ENCODE measurements at places on chromosomes 12 and 14.

GRCh38 chr12:109222062-109222461, 87.0 kb downstream of the FOXN4 start:
- DNase-seq: no peak

DNA sequence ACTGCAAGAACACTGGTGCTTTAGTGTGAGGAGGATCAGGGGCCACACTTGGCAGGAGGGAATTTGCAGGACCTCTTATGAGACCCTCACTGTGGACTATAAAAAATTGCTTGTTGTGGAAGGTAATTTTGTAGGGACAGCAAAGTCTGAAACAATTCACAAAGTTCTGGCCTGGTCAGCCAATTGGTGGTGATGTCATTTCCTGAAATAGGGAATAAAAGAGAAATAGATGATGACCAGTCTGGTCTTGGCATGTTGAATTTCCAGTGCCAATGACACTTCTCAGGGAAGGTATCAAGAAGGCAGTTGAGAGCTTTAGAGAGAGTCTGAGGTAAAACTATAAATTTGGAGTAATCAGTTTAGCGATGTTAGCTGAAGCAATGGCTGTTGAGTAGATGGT, 129.3 kb upstream of the LMNTD1 start:
- DNase-seq: no peak

DNA sequence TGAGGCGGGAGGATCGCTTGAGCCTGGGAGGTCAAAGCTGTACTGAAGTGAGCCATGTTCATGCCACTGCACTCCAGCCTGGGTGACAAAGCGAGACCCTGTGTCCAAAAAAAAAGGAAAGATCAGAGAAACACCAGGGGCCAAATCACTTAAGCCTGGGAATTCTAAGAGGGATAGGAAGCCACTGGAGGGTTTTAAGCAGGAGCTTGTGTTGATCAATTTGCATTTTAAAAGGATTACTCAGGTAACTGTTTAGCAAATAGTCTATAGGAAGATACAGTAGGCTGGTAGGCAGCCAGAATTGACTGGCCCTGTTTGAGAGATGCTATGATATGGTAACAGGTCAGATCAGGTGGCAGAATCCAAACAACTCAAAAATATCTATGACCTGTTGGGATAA, 162.7 kb downstream of the SPTSSA start:
- DNase-seq: no peak

GRCh38 chr14:68336165-68336564, 456.7 kb downstream of the ZFP36L1 start:
- DNase-seq: no peak

DNA sequence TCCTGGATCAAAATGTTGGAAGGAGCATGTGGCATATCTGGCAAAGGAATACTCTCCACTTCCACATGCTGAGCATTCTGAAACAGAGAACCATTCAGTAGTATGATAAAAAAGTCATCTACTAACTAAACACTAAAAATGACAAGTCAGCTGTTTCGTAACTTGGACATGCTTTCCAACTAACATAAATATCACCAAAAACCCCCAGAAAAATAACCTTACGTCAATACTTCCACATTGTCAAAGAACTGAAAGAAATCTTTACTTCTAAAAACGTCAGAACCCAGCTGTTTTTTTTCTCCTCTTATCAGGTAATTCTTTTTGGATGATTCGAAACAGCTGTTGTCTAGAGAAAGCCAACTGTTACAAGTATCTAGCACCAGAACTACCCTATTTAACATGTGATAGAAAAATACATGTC, 8.2 kb downstream of the WBP11 start:
- DNase-seq: no peak

DNA sequence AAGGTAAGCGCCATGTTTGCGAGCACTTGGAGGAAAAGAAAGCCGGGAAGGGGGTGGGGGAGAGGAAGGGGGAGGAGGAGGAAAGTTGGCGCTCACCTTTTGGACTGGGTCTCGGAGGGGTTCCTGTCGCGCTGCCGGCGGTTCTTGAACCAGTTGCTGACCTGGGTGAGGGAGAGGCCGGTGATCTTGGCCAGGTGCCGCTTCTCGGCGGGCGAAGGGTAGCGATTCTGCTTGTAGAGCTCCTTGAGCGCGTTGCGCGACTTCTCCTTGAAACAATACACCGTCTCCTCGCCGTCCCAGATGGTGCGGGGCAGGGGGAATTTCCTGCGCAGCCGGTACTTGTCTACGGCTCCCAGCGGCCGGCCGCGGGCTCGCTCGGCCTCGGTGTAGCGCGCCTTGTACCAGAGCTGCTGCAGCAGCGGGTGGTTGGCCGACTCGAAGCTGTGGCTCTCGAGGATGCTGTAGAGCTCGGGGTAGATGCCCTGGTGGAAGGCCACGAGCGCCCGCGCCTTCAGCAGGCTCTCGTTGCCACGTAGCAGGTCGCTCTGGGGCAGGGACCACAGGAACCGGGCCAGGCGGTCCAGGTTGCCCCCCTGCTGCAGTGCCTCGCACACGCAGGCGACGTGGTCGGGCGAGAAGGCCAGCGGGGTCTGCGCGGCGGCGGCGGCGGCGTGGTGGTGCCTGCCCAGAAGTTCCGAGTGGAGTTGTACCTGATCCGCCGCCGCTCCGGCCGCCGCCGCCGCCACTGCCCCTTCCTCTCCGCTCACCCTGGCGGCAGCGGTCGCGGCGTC, 840 bp downstream of the SIX4 start:
- DNase-seq: no peak

- DNase-seq: no peak
Observed at GRCh38 chr14:104135121-104135903, 3.1 kb upstream of the KIF26A start.

DNA sequence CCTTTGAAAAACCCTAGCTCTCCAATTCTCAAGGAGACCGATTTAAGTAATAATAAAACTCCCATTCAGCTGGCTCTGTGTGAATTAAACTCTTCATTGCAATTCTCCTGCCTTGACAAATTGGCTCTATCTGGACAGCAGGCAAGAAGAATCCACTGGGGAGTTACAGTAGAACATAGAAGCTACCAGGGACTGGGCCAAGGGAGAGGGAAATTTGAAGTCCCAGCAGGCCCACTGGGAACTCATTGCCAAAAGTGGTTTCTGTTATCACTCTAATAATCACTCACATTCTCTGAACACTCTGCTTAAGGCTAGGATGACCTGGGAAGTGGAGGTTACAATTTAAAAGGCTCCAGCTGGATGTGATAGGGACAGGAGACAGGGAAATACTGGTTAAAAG, 384.5 kb upstream of the CCDC196 start:
- DNase-seq: no peak

DNA sequence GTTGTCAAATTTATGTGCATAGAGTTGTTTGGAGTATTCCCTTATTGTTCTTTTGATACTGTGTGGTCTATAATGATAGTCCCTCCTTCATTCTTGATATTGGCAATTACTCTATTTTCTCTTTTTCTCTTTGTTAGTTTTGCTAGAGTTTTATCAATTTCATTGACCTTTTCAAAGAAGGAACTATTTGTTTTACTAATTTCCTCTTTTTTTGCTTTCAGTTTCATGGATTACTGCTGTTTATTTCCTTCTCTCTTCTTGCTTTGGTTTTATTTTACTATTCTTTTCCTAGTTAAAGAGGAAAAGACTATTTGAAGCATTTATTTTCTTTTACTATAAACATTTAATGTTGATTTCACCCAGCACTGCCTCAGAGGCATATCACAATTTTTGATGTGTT, 250.9 kb upstream of the PELI2 start:
- no peak for DNase-seq

- no peak for DNase-seq
Observed at GRCh38 chr14:93747102-93747501, 41.2 kb downstream of the PRIMA1 start.

GRCh38 chr12:123485756-123486155, 27.8 kb downstream of the SNRNP35 start:
- no peak for DNase-seq

DNA sequence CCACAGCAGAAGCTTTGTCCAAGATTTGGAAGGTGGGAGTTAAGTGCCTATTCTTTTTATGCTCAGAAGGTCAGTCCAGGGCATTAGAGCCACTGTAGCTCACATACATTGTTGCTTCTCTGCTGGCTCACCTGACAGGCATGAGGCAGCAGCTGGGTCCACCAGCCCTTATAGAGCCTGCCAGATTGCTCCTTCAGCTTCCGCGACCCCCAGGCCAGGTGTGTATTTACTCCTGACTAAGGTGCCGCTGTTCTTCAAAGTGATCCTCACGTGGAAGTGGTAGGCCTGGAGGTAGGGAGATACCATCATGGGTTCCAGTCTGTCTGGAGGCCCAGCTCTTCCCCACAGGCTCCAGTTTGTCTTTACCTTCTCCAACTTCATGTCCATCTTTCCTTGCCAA, 17.5 kb upstream of the CPM start:
- DNase-seq: no peak

DNA sequence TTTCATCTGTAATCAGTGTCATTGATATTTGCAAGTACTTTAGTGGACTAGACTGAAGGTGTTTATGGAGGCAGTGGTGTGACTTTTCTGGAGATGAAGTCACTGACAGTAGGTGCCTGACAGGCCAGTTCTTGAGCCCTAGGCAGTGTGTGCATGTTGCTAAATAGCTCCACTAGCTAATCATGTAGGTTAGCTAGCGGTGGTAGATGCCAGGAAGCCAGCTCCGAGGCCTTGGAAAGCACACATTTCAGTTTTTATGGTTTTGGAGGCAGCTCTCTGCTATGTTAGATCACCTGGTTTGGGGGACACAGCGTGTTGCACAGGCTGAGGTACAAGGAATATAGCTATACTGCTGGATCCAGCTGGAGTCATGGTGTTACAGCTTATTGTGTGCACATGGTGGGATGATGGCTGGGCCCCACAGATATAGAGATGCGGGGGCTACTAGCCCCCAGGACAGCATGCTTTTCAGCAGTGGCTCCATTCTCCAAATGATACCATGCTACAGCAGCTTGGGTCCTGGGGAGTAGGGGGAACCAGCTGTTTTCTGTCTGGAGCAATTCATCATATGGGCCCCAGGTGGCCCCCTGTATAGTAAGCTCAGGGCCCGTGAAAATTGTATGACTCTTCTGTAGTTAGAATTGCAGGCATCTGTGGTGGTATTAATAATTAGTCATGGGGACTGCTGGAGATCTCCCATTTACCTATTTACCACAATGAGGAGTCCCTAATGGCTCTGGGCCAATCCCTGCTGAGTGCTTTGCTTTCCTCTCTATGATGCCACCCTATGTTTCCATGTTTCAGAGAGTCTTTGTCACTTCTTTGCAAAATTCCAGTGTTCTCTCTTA, 367.2 kb upstream of the LMO3 start:
- no peak for DNase-seq

DNA sequence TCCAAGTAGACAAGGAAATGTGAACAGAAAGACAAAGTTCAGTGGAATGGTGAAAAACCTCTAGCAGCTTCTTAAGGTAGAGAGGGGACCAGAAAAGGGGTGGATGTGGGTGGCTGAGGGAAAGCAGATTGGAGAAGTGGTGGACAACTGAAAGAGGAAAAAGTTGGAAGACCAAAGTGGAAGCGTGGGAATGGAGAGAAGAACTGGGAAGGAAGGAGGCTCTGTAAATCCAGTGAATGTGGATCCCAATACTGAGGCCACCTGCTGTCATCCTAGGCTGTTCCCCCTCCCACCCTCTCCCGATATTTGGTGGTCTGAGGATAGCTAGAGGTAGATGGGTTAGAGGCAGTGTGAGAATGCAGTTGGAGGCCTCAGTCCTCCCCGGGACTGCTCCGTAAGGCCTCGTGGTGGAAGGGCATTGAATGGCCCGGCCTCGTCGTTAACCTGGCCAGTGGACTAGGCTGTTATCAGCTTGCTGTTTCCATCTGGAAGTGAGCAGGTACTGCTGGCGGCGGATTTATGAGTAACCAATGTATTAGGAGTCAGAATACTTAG, 822 bp upstream of the POU6F1 start:
- no peak for DNase-seq

- peak; percentile 18 for DNase-seq
Observed at GRCh38 chr14:68663385-68664076, 129.3 kb downstream of the ZFP36L1 start.

- DNase-seq: no peak
Observed at GRCh38 chr12:76256321-76256720, 91.9 kb downstream of the BBS10 start.

GRCh38 chr12:39032034-39032433, 126.6 kb upstream of the CPNE8 start:
- DNase-seq: no peak

DNA sequence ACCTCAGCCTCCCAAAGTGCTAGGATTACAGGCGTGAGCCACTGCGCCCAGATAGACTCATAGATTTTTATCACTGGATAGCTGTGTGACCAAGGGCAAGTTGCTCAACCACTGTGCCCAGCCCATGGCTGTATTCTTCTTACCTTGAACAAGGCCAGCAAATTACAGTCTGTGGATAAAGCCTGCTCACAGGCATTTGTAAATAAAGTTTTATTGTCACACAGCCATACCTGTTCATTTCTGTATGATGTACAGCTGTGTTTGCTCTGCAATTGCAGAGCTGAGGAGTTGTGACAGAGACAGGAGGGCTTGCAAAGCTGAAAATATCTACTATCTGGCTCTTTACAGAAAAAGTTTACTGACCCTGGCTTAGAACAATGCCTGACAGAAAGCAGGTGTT, 35.2 kb upstream of the LHX5 start:
- DNase-seq: no peak

DNA sequence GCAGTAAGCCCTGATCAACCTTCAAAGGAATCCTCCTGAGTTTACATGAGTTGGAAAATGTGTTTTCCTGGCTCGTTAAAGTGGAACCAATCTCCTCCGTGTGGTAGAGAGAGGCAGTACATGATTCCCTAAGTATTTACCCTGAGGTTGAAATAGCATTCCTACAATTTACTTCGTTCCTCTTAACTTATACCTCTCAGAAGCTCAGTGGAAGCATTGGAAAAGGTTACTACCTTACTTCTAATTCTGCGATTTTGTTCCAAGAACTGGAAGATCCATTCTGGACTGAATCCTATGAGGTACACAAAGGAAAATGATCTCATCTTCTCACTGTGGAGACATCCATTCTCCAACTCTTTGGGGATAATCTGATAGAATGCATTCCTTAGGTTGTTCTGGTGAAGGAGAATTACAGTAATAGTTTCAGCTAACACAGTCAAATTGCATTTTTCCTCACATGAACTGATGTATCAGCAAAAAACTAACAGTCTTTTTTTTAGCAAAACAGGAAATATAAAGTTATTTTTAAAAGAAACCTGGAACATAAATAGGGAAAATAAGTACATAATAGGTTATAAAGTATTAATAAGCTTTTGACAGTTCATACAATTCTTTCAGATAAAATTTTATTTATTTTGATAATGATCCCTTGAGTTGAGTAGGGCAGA, 475.6 kb downstream of the PDZRN4 start:
- DNase-seq: no peak

DNA sequence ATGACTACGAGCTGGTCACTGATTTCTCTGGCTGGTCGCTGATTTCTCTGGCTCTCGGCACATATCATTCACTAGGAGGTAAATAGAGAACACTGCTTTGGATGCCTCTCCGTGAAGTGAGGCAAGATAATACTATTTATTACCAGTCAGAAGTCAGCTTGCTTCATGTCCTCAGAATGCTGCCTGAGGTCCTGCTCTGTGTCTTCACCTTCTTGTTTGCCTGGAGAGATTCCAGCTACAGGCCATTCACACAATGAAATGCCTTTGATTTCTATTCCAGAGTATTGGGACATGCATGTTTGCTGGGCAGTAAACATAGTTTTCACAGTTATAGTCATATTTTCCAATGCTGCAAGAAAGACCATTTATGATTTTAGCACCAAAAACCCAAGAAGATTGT, 106.7 kb downstream of the AEBP2 start:
- DNase-seq: no peak

- no peak for DNase-seq
Observed at GRCh38 chr12:76024102-76024781, 7.3 kb downstream of the PHLDA1 start.
